ENCODE measurements at places on chromosomes 5 and 9.
A peak's percentile ranks its signal among the peaks of the same experiment; 100 is the strongest.

DNA sequence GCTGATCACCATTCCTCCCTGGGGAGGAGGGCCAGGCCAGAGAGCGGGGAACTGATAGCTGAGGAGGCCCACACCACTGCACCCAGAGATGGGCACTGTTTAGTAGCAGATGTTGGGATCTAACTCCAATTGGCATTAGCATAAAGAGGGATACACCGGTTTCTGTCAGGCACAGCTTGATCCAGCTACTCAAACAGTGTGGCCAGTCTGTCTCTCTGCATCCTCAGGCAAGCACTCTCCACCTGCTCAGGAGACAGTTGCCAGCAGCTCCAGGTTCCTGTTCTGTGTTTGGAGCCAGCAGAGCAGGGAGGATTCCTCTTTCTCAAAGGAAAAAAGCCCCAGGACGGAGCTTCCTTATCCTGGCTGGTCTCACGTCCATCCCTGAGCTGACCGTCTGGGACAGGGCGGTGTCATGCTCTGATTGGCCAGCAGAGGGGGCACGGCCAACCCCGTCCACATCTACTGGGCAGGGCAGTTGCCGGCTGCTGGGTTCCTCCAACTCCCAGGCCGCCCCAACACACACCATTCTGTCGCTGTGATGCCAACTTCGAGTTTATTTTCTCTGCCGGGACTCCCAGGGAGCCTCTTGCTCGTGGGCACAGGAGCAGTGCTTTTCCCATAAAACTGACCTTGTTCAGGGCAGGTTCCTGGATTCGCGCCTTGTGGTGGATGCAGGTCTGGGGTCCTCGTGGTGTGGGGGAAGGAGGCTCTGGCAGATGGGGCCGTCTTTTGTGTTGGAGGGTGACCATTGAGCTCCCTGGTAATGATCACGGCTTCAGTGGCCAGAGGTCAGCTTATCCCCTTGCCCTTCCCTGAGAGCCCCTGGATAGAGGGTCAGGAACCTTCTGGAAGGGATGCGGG lies 47.9 kb downstream of the COL5A1 start:
- peak; percentile 39 for DNase-seq

DNA sequence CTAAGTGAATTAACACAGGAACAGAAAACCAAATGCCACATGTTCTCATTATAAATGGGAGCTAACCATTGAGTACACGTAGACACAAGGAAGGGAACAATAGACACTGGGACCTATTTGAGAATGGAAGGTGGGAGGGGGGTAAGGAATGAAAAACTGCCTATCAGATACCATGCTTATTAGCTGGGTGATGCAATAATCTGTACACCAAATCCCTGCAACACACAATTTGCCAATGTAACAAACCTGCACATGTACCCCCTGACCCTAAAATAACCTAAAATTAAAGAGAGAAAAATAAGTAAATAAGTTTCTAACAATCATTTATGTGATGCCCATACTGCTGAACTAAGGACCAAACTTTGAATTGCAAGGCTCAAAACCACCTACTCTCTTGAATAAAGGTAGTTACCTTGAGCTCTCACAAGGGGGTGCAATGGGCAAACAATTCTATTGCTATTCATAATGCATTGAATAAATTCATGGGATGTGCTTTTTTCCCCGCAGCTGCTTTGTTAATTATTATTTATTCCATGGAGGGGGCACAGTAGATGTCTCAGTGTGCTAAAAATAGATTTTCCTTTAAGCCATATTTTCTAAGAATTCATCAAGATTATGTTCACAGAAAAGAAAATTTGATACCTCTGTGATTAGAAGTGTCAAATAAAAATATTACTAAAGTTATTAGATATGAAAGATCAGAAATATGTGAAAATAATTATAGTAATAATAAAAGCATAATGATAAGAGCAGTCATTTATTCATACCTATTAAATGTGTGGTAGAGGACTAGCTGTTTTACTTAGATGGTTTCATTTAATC lies 76.2 kb upstream of the PTPN3 start:
- DNase-seq, result peak; percentile 44

DNA sequence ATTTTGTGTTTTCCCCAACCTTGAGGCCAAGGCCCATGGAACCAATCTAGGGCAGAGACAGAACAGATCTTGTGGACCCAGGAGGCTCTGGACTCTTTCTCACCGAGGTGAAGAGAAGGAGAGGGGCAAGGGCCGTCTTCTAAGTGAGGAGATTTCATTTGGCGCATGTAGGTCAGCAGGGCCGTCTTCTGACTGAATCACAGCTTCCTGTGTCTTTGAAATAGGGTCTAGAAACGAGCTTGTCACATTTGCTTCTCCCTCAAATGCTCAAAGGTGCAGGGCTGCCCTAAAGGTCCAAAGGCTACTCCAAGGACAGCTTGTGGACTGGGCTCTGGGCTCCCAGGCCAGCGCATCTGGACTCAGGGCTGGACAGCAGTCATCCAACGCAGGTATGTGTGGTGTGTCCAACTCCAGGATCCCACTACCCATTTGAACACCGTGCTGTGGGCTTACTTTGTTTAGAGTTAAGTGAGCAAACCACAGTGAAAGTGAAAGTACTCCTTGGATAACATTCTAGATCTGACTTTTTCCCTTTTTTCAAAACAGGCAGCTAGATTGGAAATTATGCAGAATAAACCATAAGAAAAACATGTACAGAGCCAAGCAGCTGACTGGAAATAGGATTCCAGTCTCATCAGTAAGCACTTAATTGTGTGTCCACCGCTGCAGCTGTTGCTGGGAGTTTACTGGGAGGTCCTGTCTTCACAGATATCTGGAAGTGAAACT lies 357.0 kb downstream of the GADD45G start:
- no peak for DNase-seq

DNA sequence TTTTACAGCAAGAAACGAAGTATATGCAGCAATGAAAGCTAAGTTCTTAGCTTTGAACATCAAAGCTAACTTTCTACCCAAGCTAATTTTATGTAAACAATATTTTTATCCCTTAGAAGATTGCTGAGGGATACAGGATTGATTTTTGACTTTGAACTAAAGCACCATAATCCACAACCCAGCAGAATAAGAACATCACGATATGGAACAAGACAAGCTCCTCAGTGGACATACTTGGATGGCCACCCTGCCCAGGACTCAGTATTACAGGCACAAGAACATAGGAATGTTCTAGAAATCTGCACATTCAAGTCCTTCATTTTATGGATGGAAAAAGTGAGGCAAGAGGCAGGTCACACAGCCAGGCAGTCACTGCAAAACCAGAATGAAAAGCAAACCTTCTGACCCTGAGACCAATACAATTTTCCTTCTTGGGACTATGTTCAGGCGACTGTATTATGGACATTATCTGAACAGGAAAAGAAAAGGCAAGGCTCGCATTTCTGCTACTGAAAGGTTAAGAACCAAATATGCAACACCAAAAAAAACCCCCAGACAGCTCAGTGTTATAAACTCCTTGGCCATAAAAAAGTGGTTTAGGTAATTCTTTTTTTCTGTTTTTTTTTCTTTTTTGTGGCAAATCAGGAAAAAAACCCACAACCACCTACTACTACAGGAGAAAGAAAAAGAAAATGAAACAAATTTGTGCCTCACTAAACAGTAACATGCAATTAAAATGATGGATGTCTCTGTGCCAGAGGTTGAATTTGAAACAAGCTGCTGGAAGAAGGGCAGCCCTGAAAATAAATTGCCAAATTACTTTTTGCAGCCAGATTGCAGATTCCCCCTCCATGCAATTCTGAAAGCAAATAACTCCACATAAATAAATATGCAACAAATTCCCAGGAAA lies 25.4 kb downstream of the EPB41L4B start:
- no peak for DNase-seq

GRCh38 chr5:145681686-145682085 lies 153.5 kb downstream of the PRELID2 start:
- DNase-seq, result peak; percentile 50

DNA sequence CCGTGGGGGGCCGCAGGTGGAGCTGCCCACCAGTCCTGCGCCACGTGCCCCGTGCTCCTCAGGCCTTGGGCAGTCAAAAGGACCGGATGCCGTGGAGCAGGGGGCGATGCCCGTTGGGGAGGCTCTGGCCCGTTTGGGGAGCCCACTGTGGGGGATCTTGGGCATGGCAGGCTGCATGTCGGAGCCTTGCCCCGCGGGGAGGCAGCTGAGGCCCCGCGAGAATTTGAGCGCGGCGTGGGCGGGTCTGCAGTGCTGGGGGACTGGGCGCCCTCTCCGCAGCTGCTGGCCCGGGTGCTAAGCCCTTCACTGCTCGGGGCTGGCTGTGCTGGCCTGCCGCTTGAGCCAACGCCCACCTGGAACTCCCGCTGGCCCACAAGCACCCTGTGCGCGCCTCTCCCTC lies 445.6 kb upstream of the EDIL3 start:
- no peak for DNase-seq

DNA sequence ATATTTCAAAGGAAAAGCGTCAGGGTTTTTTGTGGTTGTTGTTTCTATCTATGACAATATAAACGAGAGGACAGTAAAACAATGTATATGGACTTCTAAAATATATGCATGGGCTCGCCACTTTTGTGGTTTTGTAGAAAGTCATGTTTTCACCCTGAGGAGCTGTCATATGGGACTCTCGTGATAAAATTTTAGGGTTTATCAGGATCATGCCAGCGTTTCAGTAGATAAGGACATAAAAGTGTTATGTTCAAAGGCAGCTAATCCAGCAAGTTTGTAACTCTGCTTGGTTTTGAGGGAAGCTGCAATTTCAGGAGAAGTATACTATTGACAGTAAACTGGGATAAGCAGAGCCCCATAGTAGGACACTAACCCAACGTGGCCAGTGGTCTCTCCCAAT lies 120.3 kb downstream of the CDC42SE2 start:
- DNase-seq, result no peak

DNA sequence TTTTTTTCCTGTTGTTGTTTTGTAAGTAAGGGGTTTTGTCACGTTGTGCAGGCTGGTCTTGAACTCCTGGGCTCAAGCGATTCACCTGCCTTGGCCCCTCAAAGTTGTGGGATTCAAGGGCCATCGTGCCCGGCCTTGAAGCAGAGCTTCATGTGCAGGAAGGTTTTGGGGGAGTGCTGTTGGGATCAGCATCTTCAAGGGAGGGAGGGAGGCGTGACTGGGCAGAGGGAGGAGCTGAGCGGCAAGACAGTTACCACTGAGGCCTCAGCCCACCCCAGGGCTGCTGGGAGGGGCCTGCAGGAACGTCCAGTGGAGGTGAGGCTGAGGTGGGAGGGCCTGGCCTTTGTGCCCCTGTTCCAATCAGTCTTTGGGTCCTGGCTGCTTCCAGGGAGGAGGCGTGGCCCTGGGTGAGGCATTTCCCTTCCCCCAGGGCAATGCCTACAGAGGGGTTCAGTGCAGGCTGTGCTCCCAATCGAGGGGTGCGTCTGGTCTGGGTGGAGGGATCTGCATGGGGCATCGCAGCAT lies 21.4 kb downstream of the OR2V1 start:
- DNase-seq, result no peak

DNA sequence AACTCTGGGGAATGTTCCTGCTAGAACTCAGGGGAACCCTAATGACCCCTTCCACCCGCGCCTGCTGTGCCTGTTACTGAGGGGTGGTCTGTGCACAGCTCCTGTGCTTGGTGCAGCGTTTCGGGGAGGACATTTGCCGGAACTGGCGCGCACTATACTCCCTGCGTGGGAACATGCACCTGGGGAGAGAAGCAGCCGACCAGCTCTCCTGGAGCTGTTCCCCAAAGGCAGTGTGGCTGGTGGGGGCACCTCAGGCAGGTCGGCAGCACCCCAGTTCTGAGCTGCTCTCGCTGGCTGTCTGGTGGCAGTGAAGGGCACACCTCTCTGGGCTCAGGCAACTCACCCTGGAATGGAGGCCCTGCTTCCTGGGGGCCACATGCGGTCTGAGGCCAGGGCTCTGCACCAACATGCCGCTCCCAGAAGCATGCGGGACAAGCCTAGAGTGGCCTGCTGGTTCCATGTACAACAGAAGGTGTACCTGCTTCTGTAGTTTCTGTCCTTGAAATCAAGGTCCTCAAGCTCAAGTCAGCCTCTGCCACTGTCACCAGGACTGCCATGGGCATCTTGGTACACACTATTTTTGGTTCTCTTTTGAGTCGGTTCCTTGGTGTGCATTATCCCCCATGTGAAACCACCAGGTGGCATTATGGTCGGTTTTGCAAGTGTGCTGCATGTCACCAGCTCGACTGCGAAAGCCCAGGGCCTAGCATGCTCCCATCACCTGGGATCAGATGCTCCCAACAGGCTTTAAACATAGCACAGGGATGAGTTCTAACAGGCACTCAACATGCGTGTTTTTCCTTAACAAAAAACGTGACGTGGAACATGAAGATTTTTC lies 7.8 kb upstream of the MRNIP start:
- DNase-seq, result peak; percentile 25

DNA sequence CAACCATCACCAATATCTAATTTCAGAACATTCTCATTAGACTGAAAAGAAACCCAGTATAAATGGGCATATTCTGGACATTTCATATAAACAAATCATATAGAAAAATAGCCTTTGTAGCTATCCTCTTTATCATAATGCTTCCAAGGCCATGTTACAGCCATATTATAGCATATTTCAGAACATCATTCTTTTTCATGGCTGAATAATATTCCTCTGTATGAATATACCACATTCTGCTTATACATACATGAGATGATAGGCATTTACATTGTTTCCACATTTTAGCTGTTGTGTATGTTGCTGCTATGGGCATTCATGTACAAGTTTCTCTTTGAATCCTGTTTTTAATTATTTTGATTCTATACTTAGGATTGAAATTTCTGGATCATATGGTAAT lies 167.0 kb downstream of the FBXL17 start:
- DNase-seq, result no peak

GRCh38 chr9:134955801-134956200 lies 38.1 kb upstream of the FCN1 start:
- no peak for DNase-seq

- DNase-seq, result no peak
These were observed 487.2 kb upstream of the KLF4 start for GRCh38 chr9:107976767-107977166.

GRCh38 chr9:108057421-108058134 lies 568.0 kb upstream of the KLF4 start:
- DNase-seq, result peak; percentile 7

DNA sequence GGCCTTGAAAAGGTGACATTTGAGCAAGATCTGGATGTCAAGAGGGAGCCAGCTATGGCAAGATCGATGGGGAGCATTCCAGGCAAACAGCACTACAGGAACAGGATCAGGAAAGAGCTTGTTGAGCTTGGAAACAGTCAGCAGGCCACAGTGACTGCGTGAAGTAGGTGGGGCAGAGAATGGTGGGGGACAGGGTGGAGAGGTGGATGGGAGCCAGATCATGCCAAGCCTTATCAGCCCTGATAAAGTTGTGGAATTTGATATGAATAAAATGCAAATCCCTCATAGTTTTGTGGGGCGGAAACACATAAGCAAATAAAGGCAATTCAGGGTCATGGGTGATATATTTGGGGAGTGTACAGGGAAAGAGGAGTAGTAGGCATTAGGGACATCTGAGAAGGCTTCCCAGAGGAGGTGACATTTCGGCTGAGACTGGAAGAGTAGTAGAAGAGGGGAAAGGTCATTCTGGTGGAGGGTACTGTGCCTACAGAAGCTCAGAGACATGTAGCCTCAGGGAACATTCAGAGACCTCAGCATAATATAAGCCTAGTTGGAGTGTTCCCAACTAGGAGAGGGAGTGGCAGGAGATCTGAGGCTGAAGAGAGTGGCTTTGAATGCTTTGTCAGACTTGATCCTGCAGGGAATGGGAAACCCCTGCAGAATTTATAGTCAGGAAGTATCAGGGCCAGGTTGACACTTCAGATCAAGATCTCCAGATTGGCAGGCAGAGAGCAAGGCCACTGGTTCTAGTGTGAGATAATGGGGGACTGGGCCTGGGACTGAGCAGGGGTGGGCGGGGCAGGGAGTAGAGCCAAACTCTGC lies 9.7 kb upstream of the CYSTM1 start:
- no peak for DNase-seq

Data from HL-60 (cell line).